ENCODE measurements at places on chromosomes 12 and 14.

- DNase-seq: no peak
These were observed 596.8 kb downstream of the SOX5 start for GRCh38 chr12:23352670-23353069.

DNA sequence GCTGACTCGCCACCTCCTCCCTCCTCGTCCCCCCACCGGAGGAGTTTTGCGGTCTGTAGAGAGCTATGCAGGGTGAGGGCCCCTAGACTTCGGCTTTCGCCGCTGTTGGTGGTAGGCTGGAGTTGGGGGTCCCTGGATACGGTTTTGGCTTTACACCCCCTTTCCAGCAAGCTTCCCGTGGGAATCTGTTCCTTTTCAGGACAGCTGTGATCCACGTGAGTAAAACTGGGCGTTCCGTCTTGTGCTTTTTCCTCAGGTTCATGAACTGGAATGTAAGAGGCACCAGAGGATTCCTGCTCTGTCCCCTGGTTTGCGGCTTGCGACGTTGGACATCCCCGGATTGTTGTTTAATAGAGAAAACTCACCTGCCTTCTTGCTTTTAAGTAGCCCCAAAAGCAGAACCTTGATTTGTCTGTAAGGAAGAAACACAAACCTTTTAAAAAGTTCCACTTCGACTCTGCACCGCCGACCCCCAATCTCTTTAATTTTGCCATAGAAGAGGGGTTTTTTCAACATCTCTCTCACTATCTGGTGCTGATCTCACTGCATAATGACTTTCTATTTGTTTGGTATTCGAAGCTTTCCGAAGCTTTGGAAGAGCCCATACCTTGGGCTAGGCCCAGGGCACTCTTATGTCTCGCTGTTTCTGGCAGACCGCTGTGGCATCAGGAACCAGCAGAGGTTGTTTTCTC is 490 bp downstream of the PRORP start:
- DNase-seq: no peak

- peak; percentile 52 for DNase-seq
These were observed 13.3 kb downstream of the RNASE3 start for GRCh38 chr14:20904393-20905029.

DNA sequence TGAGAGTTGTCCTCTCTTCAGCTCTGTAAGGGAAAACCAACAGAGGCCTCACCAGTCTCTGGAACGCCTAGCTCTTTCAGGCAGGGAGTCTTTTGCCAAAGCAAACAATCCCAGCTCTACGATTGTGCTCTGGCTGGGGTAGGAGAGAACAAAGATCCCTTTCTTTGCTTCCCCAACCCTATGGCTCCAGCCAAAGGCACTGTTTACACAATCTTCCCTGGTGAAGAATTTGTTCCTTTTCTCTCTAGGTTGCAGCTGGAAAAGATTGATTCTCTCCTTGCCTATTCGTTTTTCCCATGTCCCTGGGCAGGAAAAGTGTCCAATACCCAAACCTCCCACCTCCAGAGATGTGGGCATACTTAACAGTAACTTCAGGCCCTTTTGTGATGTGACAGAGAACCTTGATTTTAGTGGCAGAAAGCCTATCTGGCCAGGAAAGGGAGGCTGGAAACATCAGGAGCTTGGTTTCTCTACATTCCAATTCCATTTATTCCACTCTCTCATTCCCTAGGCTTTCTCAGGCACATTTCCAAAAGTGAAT is 16.8 kb downstream of the ATP5MC2 start:
- DNase-seq: peak; percentile 61

- DNase-seq: no peak
These were observed 222.1 kb downstream of the SYT1 start for GRCh38 chr12:79086541-79087296.

- no peak for DNase-seq
These were observed 61.3 kb upstream of the ACTN1 start for GRCh38 chr14:69040353-69040752.

DNA sequence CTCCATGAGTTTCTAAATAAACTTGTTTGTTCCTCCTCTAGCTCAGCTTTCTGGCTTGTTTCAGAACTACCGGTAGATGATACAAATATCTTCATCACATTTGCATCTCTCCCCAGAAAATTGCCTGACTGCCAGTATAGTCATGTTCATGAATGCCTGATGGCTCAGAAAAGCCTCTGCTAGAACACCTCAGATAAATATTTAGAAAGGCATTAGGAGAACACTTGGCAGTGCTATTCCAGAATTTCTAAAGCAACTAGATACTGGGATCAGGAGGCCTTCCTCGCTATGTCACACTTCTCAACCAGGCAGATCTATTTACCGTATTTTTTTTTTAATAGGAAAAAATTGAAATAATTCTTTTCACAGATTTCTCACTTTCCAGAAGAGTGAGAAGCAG is 32.3 kb upstream of the KRAS start:
- DNase-seq: no peak

DNA sequence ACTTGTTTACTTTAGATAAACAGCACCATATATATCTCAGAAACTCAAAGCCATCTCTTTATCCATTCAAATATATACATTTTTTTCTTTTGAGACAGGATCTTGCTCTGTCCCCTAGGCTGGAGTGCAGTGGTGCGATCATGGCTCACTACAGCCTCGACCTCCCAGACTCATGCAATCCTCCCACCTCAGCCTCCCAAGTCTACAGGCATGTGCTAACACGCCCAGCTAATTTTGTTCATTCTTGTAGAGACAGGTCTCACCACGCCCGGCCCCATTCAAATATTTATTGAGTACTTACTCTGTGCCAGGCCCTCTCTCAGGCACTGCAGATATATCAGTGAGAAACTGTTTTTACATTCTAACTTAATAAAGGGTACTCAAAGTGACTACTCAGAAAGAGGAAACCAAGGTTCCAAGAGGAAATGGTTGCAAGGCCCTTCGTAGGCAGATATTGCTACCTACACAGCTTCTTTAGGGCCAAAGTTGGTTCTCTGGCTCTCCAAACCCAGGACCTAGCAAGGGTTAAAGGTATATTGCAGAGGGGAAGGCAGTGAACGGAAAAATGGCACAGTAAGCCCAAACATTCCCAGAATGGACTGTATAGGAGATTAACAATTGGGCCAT is 2.9 kb downstream of the ATXN3 start:
- DNase-seq: no peak

GRCh38 chr12:112527501-112527900 is 108.8 kb downstream of the PTPN11 start:
- no peak for DNase-seq

GRCh38 chr14:72948481-72949138 is 22.3 kb downstream of the DCAF4 start:
- DNase-seq: peak; percentile 90

GRCh38 chr14:52279408-52279807 is 11.9 kb downstream of the PTGDR start:
- DNase-seq: no peak

DNA sequence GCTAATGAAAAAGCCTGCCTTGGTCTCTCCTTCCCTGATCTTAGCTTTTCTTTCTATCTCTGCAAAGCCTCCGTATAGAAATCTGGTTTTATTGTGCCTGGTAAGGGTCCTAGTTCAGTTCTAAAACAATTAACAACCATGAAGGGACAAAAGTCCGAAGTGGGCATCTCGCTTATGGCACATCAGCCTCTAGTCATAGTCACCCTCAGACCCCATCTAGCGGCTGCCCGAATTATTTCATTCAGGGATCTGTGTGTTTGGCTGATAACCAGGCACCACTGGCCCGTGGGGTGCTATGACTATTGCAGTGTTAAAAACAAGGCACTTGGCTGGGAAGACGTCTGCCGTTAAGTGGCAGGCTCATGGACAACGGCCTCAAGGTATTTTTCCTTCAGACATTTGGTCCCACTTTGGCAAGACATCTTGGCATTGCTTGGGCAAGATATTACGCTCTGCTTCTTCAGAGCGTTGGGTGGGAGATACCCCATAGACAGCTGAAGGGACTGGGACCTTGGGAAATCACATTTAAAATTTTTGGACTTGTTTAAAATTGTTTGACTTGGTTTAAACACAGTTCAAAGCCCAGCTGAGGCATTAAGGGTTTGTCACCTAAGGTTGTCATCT is 87.1 kb downstream of the SINHCAF start:
- DNase-seq: peak; percentile 87

GRCh38 chr12:121765573-121765972 is 27.9 kb downstream of the RHOF start:
- DNase-seq: peak; percentile 3
